ENCODE measurements at places on chromosomes 2 and 18.

DNA sequence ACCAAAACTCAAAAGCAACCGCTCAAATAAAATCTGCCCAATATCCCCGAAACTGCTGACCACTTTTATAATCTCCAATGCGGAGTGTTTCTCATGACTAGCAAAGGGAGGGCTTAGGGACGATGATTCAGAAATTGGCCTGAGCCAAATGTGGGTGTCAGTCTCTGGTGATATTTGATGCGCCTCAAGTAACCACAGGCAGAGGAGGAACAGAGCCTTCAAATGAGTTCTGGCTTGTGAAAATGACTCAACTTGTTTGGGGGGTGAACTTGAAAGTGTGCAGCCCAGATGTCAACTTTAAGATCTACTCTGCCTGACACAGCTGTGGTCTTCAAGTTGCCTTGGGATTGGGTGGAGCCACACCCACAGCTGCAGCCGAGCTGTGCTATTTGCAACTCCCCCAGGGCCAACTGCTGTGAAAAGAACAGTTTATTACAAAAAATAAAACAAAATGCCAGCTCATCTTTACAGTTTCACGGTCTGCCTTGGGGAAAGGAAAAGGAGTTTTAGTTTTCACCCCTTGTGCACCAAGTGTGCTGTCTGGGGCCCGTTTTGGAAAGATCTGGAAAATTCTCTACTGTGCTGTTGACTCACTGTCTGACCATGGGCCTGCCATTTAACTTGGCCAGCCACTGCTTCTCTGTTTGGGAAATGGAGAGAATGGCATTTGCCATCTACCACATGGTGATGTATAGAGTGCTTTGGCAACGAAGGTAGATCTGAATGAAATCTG lies 222.1 kb downstream of the MTX2 start:
- DNase-seq: no peak

DNA sequence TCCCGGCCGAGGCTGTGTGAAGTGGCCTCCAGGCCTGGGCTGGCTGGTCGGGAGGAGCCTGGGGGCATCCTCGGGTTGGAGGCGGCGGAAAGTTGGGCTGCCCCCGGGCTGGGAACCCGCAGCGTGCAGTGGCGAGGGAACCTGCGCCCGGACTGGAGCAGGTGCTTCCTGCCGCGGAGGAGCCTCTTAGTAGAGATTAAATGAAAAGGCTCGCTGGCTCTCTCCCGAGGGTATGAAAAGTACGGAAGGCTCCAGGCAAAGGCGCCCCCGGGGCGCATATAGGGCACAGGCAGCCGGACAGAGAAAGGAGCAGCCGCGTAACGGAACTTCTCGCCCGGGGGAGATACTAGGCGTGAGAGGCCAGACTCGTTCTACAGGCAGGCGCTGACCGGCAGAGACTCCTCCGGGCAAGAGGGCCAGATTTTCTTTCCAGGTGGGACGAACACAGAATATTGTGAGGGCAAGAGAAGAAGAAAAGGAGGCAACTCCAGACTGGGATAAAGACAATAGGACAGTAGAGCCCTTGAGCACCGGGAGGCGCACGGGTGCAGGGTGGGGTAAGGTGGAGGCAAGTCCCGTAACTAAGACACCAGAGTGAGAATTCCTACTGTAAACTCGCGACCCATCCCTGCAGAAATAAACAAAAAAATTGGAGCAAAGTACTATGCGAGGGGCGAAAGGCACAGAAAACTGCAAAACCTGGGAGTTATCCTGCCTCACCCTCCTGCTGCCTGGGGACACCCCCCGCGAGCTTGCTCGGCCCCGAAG lies 816 bp downstream of the CDH2 start:
- peak; percentile 45 for DNase-seq

DNA sequence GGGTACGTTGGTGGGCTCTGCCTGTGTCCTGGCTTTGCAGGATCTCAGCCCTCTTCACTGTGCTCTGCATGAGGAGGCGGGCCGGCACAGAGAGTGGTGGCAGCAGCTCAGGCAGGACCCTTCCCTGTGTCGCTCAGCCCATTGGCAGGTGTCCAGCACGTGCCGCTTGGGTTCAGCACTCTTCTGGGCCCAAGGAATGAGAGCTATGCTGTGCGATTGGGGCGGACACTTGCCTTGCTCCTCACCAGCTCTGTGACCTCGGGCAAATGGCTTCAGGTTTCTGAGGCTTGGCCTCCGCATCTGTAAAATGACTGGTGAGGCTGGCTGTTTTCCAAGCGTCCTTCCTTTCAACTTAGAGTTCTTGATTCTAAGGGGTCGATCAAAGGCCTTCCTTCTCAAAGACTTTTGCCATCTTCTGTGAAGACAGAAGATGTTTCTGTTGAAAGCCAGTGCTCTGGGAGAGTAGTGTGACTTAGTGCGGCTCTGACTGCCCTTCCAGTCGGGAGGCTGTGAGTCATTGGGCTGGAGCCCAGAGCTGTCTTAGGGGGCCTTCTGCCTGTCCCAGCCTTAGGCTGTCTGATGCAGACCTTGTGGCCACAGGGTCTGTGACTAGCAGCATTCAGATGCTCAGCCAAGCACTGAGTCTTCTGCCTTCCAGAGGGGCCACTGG lies 35.6 kb downstream of the GLI2 start:
- no peak for DNase-seq

DNA sequence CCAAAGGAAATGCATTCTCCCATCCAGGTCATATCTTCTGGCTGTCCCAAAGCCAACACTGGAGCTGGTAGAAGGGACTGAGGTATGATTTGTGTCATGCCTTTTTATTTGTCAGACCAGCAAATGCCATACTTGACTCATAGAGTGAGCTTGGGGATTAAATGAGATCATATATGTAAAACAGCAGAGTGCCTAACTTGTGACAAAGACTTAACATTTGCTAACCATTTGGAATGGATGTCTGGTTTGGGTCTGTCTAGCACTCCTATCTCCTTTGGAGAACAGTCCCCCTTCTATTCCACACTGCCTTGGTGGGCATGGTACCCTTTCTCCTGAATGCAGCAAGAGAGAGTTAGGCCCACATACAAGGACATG lies 128.5 kb upstream of the LGALSL start:
- no peak for DNase-seq

- DNase-seq: no peak
Observed at GRCh38 chr2:149735237-149735958, 147.8 kb upstream of the MMADHC start.
